H54 (cell line): ENCODE measurements at places on chromosomes 1 and 21.

GRCh38 chr1:21280011-21280471 is 10.2 kb downstream of the ECE1 start:
- DNase-seq = no peak

DNA sequence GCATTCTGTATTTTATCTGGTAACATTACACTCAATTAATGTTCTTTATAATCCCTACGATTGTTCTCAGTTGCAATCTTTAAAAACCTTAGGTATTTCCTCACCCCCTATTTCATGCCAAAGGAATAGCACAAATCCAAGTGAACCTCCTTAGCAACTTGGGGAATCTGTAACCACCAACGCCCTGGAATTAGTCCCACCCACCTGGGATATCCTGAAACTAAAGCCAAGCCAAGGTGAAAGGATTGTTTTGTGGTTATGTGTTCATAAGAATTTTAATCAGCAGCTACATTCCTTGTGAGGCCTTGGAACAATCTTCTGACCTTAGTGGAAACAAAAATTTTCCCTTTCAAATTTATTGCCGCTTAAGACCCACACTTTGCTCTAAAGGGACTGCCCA is 908.7 kb downstream of the TTLL7 start:
- no peak for DNase-seq

- peak; percentile 34 for DNase-seq
Measured at GRCh38 chr1:32801096-32801715, 16.0 kb downstream of the YARS1 start.

DNA sequence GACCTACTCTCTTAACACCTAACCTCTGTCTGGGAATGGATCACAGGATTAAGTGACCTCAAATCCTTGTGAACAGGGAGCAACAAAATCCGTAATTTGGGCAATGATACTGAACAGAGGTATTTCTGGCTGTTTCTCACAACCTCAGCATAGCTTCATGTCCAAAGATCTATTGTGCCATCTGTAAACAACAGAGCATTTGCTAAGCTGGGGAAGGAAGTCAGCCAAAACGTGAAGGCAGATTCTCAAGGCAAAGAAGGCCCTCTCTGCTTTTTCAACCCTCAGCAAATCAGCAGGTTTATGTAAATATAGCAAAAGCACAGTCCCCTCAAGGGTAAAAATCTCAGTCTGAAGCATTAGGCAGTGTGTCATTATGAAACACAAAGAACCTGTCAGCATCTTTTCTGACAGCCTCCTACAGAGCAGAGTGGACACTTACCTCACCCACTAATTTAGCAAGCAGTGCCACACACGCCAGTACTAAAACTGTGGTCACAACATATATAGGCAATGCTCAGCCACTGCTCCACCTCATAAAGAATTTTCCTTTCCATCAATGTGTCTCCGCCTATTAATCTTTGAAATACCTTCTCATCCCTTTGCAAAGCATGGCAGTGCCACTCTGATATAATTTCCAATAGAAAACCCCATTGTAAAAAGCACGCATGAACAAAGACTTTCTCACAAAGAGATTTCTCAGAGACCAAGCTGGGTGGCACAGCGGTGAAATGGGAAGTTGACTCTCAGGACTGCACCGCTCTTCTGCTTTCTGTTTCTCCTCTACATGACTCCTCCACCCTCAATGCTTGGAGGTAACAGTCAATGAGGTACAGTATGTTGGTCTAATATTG is 188.0 kb downstream of the RERE start:
- no peak for DNase-seq

GRCh38 chr1:232675260-232675659 is 45.3 kb upstream of the SIPA1L2 start:
- DNase-seq = no peak

DNA sequence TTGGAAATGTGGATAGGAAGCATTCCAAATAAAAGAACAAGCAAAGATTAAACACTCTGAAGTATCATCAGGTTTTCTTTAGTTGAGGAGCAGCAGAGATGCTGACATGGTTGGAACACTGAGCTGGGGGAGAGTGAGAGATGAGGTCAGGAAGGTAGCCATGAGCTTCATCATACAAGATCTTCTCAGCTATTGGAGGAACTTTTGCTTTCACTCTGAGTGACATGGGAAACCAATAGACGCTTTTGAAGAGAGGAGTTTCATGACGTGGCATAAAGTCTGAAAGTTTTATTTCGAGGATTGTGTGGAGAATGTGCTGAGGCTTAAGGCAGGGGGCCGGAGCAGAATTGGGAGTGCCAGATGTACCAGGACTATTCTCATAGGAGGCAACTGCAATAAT is 616.2 kb upstream of the CAMK1G start:
- no peak for DNase-seq

GRCh38 chr1:177122461-177123251 is 41.9 kb downstream of the ASTN1 start:
- DNase-seq = no peak

- no peak for DNase-seq
Measured at GRCh38 chr21:33261635-33262034, 4.5 kb upstream of the IL10RB start.

- no peak for DNase-seq
Measured at GRCh38 chr1:54814126-54814498, 13.0 kb upstream of the TTC22 start.

GRCh38 chr1:198848206-198848605 is 209.4 kb downstream of the PTPRC start:
- no peak for DNase-seq

DNA sequence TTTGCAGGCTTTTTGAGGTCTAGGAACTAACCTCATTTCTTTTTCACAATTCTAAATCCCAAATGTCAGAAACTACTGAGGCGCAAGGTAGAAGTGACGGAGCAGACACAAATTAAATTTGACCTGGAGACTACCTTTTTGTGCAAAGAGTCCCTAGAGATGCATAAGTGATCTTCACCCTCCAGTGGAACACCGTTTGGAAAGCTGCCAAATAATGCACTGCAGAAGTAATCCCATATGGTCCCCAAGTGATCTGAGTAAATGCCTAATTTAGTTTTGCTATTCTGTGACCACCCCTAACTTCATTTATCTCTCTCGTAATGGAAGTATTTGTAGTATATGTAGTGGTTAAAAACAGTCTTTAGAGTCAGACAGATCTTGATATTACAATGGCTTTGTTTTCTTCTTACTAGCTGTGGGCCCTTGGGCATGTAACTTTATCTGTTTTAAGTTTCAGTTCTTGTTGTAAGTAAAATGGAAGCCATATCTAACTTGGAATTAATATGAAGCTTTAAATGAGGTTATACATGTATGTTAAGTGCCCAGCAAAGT is 70.4 kb upstream of the IPO9 start:
- DNase-seq = no peak

- no peak for DNase-seq
Measured at GRCh38 chr1:153705484-153705883, 22.4 kb upstream of the INTS3 start.

DNA sequence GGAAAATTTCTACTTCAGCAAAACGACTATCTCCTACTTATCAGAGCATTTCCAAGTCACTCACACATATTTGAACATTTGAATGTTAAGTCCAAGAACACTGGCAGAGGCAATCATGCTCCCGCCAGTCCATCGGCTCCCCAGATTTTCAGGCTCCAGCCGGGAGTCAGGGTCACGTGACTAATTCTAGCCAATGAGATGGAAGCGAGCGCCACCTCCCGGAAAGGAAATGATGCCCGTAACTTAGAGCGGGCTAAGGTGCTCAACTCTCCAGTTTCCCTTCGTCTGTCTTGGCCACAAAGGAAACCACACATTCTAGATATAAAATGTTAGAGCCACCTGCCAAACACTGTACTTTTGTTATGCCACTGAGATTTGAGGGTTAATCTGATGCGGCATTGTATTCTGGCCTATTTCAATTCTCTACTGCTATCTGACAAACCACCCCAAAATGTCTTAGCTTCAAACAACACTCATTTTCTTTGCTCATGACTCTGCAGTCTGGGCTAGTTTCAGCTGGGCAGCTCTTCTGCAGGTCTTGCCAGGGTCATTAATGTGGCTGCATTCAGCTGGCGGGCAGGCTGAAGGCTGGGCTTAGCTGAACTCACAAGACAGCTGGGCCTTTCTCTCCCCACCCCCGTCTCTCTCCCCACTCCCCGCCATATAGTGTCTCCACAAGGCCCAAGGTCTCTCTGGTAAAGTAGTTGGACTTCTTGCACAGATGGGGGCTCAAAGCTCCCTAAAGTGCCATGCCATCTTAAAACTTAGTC is 16.5 kb upstream of the LHX4 start:
- DNase-seq = peak; percentile 57

GRCh38 chr1:18232052-18232451 is 124.5 kb downstream of the IGSF21 start:
- no peak for DNase-seq

DNA sequence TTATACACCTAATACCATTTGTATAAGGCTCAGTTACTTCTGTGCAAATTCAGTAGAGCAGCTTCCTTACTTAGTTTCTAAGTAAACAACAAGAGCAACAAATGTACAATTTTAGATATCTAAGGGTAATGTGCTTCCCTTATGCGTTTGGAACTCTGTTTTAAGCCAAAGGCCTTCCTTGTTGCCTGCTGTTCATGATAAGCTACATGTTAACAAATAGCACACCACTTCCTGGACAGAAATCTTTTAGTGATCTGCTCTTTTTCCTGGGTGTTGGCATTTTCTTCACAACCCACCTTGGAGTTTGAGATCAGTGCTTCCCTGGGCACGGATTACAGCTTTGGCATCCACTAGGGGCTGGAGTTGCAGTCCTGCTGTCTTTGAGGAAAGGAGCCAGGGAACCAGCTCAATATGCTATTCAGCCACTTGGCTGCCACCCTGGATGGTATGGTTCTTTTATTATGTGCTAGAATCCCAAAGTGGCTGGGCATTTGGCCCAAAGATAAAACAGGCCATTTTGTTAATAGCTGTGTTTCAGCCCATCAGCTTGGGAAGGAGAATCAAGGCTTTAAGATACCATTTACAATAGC is 55.6 kb upstream of the ADAR start:
- no peak for DNase-seq

GRCh38 chr21:41141031-41141457 is 26.9 kb upstream of the BACE2 start:
- no peak for DNase-seq

DNA sequence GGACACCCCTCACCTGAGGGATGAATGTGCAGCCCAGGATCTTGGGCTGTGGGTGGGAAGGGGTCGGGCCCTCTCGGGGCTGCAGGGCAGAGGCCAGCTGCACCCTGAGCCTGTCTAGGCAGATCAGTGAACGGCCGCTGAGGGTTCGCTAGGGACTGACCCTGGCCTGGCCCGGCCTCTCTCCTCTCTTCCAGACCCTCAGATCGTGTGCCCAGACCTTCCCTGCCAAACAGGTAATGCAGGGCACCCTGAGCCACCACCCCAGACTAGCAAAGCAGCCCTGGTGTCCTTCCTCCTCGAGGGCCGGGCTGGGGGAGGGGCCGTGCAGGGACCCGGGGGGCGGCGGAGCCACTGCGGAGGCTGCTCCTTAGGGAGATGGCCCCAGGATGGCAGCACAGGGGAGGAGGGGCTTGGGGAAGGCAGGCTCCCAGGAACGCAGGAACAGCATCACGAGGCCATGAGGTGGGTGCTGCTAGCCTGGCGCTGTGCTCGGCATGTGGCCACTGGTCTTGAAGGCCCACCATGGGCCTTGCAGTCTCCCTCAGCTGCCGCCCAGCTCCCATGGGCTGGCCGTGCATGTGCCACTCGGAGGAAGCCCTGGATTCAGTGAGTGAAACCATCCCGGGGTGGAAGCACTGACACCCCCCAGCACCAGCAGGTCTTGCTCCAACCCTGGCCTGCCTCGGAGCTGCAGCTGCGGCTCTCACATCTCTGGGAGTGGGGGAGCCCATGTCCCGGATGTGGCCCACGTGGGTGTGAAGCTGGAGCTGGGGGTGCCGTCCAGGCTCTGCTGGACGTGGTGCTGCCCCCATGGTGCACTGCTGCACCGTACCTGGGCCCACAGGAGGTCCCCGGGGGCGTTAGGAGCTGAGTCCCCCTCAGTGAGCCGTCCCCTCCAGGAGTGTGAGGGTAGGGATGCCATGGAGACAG is 28.7 kb downstream of the COL6A2 start:
- DNase-seq = no peak

DNA sequence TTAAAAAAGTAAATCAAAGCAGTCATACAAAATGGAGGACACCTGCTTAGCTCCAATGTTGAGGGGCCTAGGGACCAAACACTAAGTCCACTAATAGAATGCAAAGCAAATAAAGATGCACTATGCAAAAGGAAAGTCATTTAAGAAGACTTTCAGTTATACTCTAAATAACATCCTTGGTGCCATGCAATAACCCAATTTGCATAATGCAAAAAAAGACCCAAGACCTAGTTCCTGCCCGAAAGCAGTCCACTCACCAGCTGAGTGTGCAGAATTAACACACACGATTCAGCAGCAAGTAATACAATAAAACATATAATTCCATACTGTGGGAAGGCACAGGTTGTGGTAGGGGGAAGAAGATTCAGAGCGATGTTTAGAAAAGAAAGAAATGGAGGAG is 101.8 kb downstream of the TGFBR3 start:
- DNase-seq = no peak

GRCh38 chr1:195867638-195868037 is 740.6 kb downstream of the KCNT2 start:
- no peak for DNase-seq

- no peak for DNase-seq
Measured at GRCh38 chr21:34187935-34188334, 114.6 kb downstream of the MRPS6 start.

GRCh38 chr1:17661546-17662157 is 93.5 kb upstream of the ACTL8 start:
- DNase-seq = peak; percentile 81

DNA sequence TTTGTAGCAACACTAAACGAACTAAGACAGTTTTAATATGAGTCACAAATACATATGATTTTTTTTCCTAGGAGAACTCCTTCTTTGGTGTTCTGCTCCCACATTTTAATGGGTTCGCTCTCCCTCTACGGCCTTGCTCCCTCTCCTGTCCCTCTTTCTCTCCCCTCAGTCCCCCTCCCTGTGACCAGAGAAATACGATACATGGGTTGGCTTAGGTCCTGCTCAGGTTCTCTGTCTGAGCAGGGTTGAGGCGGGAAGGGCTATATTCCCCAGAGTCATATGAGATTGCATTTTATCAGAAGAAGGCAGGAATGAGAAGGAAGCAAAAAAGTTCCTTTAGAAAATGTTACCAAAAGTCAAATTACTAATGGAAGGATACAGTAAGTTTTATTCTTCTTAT is 44.6 kb downstream of the UBE2U start:
- no peak for DNase-seq

- DNase-seq = no peak
Measured at GRCh38 chr1:199362996-199363395, 664.5 kb upstream of the NR5A2 start.

GRCh38 chr1:66371233-66372005 is 162.5 kb upstream of the SGIP1 start:
- DNase-seq = peak; percentile 10

- DNase-seq = peak; percentile 69
Measured at GRCh38 chr1:2205191-2205952, 10.8 kb upstream of the FAAP20 start.

- DNase-seq = no peak
Measured at GRCh38 chr1:89286549-89287180, 14.0 kb upstream of the GBP5 start.

GRCh38 chr1:21294266-21294989 is 4.2 kb upstream of the ECE1 start:
- no peak for DNase-seq
